WTC11 (cell line): ENCODE measurements at places on chromosomes 2 and 18.
A peak's percentile ranks its signal among the peaks of the same experiment; 100 is the strongest.

- no peak for DNase-seq
These were observed 572 bp downstream of the INPP4A start for GRCh38 chr2:98445177-98445682.

DNA sequence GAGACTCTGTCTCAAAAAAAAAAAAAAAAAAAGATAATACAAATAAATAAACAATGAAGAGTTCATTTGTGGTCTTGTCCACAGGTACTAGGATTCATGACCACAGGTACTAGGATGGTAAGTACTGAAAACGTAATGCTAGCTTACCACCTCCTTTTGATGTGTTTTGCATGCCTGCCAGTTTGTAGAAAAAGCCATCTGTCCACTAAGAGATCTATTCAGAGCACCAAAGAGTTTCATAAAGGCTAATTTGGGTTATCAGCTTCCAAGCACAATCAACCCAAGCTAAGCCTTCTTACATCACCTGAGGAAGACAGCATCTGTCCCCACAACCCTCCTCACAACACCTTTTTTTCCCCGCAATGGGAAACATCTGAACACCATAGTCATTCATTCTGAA lies 477.2 kb downstream of the ZEB2 start:
- DNase-seq = no peak

DNA sequence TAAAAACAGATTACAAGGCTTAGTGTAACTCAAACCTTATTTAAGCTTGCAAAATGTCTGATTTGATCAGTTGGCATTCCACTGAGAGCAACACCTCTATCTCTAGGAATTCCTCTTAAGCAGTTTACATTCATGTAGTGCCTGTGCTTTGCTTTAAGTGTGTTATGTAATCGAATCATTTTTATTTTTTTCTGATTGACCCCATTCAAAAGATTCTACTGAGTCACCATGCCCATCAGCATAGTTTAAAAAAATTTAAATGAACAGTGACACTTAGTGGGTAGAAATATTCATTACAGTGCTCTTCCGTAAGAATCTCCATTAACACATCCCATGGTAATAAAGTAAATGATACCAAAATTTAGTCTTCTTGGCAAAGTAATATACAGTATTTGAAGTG lies 67.8 kb upstream of the SLC4A10 start:
- no peak for DNase-seq

- DNase-seq = no peak
These were observed 105.6 kb downstream of the MYO1B start for GRCh38 chr2:191350826-191351225.

GRCh38 chr18:65343571-65343970 lies 407.2 kb upstream of the CDH7 start:
- no peak for DNase-seq

DNA sequence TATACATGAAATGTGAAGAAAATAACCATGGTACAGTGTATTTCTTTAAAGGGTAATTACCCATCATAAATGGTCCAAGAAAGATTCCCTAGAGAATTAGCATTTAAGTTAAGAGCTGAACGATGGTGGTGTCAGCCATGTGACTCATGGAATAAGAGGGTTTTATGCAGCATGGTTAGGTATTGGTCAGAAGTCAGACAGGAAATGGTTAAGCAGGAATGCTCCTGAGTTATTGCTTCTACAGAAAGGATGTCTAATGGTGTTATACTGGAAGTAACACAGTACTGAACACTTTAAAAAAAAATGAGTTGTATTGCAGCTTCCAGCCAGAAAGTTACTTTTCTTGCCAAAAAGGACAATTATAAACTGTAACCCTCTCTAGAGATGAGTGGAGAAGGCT lies 72.7 kb upstream of the UBE2E3 start:
- DNase-seq = no peak

DNA sequence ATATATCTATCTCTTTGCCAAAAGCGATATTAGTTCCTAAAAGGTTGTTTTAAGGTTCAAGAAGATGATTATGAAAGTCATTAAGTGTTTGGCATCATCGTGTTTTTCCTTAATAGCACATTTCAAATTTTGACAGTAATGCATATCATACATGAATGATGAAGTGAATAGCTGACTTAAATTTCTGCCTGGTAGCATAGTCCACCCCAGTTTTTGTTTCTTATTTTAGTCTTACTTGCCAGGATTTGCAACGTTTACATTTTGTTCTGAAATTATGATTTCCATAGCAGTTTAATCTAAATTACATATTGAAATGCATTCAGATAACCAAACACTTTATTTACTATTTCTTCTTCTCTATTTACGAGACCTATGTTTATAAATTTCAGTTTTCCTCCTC lies 201.1 kb downstream of the GULP1 start:
- no peak for DNase-seq

GRCh38 chr2:98381494-98381893 lies 35.2 kb downstream of the CNGA3 start:
- DNase-seq = no peak

- no peak for DNase-seq
These were observed 58.1 kb upstream of the FOSL2 start for GRCh38 chr2:28334527-28334894.

DNA sequence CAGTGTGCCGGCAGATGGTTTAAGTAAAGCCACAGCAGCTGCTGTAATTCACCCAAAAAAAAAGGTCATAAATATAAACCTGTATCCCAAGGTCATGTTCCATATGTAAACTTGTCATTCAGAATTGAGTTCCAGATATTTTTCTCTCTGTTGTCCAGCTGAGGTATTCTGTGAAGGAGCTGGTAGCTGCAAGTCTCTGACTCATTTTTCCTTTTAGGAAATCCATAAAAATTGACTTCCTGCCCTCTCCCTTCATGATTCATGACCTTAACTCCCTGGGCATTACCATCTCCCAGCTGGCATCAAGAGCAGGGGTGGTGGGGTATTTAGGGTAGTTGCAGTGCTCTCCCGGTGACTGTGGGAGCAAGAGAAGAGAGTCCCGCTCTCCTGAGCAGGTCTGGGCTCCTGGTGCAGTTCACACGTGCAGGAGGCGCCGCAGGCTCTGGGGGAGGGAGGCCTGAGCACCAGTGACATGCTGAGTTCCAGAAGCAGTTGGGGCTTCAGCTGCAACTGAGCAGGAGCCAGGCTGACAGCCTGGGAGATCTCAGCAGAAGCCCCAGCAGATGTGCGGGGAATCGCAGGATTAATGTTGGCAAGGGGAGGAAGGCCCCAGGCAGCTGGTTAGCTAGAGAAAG lies 192.6 kb downstream of the MGAT5 start:
- DNase-seq = no peak

DNA sequence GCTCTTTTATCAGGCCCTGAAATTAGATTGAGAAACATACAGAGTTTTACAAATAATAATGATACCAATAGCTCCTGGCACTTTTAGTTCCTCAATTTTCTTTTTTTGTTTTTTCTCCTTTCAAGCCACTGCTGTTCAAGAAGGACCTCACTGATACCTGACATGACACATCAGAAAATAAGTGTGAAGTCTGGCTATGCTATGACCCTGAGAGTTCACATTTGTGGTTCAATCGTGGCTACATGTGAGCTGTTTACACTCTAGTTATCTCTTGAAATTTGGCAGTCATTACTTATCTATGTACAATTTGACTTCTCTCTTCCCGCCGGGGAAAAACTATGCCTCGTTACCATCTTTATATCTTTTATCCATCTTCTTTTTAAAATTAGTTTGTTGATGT lies 686.5 kb downstream of the EPHA4 start:
- DNase-seq = no peak

- no peak for DNase-seq
These were observed 8.5 kb downstream of the PSMD14 start for GRCh38 chr2:161316701-161317100.

- no peak for DNase-seq
These were observed 27.8 kb upstream of the COPS8 start for GRCh38 chr2:237057893-237058300.

DNA sequence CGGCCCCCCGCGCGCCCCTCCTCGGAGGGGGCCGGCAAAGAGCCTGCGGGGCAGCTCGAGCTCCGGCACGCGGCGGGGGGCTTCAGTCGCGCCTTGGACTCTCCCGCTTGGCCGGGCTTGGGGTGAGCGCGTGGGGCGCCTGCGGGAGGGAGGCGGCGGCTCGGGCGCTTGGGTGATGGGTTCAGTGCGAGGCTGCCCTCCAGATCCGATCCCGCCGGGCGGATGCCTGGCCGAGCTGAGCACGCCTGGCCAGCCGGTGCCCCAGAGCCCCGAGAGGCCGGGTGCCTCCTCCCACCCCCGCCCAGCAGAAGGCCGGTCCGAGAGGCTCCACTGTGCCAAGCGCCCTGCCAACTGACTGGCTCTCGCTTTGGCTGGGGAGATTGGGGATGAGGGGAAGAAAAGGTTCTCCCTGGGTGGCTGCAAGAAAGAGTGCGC lies 273 bp upstream of the NXPH2 start:
- DNase-seq = peak; percentile 41

DNA sequence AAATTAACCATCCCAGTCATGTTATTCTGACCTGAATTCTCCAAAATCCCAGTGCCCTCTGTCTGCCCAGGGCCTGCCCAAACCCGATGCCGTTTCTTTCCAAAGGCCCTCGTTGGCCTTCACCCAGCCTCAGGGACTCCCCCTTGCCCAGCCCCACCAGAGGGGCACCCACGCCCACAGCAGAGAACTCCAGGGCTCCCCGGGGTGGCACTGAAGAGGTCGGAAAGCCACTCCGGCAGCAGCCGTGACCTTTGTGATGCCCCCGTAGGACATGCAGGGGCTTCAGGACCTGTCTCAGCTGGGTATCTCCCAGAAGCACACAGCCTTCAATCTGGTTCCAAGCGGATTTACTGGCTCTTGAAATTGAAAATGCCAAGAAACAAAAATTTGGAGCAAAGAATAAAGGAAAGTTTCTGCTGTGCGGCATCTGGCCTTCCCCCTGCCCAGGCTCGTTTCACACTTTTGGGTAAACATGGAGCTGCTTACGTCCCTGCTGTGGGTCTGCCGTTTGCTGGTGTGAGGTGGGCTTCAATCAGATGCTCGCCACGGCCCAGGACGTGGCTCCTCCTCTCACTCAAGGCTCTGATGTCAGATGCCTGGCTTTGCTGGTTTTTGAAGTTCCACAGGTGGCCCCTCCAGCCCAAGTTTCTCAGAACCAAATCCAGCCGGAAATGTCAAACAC lies 101.3 kb downstream of the TPO start:
- peak; percentile 8 for DNase-seq

DNA sequence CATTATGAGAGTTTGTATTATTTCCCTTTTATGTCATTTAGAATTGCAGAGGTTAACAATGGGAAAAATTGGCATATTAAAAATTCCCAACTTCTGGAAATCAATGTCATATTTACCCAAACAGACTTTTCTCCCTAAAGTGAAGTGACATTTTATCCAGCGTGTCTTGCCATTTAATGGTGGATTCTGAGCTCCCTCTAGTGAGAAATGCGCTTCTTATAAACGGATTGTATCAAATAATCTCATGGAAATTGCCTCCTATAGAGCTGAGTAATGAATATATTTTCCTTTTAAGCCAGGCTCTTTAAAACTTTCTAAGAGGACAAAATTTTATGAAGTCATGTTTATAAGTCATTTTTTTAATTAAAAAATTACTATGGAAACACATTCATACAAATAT lies 5.7 kb upstream of the GCFC2 start:
- no peak for DNase-seq

DNA sequence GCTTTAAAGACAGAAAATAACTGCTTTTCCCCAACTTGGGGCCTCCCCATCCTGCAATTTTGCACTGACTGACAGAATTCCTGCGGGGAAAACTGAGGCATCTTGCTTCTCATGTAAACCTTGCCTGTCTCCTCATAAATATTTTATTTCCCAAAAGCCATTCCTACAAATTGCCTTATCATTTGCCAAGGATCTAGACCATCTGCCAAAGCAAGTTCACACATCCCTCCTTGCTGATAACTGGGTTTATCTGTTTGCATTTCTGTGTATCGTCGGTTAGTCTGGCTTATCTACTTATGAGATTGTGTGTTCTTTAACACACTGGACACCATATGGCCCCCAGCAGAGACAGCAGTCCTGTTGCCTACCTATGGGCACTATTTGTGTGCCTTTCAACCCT lies 3.0 kb upstream of the CNGA3 start:
- DNase-seq = no peak

DNA sequence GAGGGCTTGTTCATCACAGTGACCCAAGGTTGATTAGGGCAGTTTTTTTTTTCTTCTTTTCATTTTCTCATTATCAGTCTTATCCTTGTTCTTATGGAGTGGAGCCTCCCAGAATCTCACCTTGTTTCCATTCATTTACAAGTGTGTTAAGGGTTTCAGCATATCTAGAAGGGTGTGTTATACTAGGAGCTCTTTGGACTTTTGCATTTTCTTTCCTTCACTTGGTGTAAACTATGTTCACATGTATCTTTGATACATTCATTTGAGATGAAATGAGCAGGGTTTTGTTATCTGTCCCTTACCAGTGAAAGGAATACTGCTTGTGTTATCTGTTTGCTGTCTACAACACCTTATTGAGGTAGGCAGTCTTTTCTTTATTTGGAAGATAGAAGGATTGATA lies 96.7 kb downstream of the WDR7 start:
- no peak for DNase-seq

DNA sequence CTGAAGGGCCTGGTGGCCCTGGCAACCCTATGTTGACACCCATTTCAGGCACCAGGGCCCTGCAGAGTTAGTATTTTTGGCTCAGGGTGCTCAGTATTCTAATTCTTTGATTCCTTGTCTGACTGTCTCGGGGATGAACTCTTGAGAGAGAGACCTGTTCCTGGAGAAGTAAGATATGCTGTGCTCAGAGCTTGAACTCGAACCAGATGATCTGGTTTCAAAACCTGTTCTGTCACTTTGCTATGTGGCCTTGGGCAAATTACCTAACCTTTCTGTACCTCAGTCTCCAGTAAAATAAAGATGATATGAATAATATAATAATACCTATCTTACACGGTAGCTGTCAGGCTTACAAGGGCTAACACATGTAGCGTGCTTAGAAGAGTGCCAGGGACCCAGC lies 294.2 kb downstream of the DYSF start:
- no peak for DNase-seq

DNA sequence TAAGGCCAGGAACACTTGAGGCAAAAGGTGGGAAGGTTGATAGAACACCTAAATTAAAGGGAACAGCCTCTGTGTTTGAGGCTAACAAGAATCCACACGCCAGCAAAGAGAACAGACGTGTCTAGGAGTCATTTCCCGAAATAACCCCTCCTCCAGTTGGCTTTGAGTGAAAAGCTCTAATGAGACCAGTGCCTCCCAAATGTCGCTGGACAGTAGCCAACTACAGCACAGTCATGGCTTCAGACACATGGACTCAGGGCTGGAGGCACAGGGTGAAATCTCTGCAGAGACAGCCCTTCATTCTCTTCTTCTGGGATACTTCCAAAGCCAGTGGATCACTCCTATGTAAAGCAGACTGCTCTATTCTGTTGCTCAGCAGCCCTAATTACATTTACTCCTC lies 49.6 kb downstream of the SOWAHC start:
- DNase-seq = no peak

- no peak for DNase-seq
These were observed 104.1 kb upstream of the SEC11C start for GRCh38 chr18:59035591-59035990.
